Stimulated activated CD4-positive, alpha-beta T cell treated with anti-CD3 and anti-CD28 coated beads, Interleukin-1b, Interleukin-23, amount 100 ng/mL, for 1 hour (primary cell): ENCODE measurements at places on chromosomes 6 and 20.

DNA sequence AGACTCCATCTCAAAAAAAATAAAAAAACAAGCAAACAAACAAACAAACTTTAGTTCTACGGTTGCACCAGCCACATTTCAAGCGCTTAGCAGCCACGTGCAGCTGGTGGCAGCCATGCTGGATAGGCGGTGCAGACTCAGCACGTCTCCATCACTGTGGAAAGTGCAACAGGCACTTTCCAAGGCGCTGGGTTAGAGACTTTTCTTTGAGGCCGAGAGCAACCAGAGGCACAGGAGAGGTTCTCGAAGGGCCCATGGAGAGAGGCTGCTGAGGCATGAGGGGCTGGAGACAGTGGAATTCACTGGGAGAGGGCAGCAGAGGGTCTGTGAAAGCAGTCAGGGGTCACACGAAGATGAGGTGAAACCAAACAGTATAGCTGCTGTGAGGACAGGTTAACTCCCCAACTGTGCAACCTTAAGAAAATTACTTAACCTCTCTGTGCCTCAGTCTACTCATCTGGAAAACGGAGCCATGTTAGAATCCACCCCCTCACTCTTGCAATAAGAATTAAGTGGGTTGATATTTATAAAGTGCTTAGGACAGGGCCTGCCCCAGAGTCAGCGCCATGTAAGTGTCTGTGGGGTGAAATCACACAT is 27.5 kb downstream of the TGM2 start:
- DNase-seq = no peak

DNA sequence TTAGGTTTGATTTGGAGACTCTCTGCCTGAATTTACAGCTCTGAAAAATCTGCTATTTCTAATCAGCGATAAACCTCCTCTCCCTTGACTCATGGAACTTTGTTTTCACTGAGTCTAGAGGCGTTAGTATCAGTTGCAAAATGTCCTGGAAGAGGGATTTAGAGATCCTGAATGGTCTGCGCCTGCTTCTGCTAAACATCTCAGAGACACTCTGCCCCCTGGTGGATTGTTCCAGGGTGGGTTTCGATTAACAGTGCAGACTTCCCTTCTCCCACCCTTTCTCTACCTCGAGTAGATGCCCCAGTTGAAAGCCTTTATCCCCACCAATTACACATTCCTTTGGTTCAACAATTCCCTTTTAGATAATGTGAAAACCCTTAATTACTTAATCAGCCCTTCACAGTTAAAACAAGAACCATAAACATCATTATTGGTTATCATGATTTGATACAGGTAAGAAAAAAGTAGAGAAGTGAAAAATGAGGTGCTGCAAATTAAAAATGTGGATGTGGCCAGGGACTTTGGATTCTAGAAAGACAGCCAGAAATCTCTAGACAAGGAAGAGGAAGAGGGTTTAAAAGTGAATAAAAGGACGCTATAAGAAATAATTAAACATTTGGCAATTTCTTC is 5.5 kb downstream of the HTR1B start:
- no peak for DNase-seq

- DNase-seq = no peak
Measured at GRCh38 chr6:103277936-103278335, 1581.8 kb downstream of the HACE1 start.

- DNase-seq = no peak
Measured at GRCh38 chr6:147903931-147904330, 395.4 kb downstream of the SAMD5 start.

- no peak for DNase-seq
Measured at GRCh38 chr6:96725296-96725695, 112.0 kb downstream of the GPR63 start.

- DNase-seq = no peak
Measured at GRCh38 chr6:39901116-39901655, 33.1 kb downstream of the MOCS1 start.

DNA sequence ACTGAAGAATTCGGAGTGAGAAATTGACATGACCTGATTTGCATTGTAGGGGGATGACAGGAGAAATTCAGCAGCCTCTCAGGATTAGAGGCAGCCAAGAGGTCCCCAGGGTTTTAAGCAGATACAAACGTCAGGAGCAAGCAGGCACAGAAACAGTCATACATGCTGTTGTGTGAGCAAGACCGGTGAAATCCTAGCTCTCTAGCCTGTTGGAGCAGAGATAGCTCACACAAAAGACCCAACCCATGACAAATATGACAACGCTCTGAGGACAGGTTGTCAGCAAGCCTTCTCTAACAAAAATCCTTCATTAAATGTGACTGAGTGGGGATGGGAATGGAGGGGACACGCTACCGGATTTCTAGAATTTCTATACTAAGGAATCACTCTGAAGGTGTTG is 23.0 kb upstream of the AKAP12 start:
- DNase-seq = no peak
